ENCODE measurements at places on chromosomes 4 and X.

DNA sequence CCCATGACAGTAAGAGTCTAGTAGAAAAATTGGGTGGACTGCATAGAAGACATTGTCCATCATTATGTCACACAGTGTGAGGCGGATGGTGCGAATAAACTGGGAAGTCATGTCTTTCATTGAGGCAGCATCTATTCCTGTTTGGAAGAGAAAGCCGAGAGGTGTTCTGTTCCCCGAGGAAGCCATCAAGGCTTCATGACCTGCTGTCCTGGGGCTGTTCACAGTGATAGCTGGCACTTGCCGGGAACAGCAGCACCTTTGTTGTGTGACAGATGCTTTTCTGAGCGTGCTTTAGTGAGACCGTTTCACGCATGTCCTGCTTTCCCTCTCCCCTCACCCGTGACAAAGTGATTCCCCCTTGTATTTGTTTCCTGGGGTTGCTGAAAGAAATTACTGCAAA is 20.3 kb downstream of the RGS12 start:
- no peak for DNase-seq

GRCh38 chrX:46326161-46326560 is 219.1 kb downstream of the ZNF674 start:
- no peak for DNase-seq

DNA sequence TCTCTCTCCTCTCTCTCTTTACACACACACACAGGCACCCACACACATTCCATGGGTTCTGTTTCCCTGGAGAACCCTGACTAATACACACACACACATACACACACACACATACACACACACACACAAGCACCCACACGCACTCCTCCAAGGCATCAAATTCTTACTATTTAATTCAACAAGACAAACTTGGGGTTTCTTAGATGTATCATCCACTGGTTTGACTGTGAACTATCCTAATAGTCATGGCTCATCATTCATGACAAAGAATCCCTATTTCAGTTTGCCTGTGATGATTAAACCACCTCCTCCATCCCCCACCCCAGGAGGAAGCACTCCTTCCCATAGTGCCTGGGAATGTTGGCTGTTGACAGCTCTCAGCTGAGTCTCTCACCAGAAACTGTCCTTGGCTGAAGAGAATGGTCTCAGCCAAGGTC is 98.2 kb downstream of the USP46 start:
- DNase-seq, result no peak

DNA sequence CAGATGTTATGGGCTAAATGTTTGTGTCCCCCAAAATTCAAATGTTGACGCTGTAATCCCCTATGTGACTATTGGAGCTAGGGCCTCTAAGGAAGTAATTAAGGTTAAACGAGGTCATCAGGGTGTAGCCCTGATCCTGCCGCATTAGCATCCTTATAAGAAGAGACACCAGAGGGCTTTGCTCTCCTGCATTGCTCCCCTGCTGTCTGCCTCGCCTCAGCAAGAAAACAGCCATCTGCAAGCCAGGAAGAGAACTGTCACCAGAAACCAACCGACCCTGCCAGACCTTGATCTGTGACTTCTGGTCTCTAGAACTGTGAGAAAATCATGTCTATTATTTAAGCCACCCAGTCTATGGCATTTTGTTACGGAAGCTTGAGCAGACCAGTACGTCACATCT is 331.9 kb downstream of the DCTD start:
- DNase-seq, result no peak

DNA sequence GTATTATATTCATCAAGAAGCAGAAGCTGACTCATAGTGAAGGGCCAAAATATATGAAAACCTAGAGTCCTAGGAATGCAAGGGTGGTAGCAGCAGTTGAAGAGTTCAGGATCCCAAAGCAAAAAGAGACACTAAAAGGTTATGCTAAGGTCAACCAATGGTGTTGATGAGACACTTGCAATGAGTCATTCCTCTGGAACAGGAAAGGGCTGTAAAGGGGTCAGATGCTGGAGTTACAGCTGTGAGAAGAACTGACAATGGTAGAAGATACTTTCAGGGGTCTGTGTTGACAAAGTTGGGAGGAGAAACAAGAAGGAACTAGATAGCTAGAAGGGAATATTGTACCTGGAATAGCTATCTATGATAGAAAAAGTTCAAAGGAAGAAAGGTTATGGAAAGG is 47.5 kb downstream of the ZGRF1 start:
- DNase-seq, result no peak

- DNase-seq, result no peak
Measured at GRCh38 chr4:2812612-2813354, 19.9 kb downstream of the SH3BP2 start.

GRCh38 chr4:171674781-171675180 is 138.4 kb upstream of the GALNTL6 start:
- no peak for DNase-seq

GRCh38 chr4:42683393-42683792 is 26.5 kb upstream of the ATP8A1 start:
- DNase-seq, result no peak

DNA sequence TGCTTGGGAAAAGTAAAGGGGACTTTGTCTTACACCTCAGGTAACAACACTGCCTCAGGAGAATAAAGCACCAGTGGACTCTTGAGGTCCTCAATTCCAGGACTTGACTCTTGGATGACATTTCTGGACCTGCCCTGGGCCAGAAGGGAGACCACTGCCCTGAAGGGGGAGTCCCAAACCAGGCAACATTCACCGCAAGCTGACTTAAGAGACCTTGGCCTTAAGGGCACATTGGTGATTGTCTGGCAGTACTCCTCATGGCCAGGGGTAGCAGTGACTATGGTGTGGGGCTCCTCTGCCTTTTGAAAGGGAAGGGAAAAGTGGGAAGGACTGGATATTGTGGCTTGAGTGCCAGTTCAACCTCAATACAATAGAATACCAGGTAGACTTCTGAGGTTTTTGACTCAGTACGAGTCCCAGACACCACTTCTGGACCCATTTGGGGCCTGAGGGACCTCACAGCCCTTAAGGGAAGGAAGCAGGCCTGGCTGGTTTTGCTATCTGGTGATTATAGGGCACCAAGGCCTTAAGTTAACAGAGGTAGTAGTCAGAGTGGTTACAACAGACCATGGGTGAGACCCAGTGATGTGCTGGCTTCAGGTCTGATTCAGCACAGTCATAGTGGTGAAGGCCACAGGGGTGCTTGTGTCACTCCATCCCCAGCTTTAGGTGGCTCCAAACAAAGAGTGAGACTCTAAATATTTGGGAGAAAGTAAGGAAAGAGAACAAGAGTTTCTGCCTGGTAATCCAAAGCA is 121.2 kb upstream of the TET2 start:
- no peak for DNase-seq

GRCh38 chr4:81594490-81595159 is 122.9 kb upstream of the RASGEF1B start:
- DNase-seq, result no peak

DNA sequence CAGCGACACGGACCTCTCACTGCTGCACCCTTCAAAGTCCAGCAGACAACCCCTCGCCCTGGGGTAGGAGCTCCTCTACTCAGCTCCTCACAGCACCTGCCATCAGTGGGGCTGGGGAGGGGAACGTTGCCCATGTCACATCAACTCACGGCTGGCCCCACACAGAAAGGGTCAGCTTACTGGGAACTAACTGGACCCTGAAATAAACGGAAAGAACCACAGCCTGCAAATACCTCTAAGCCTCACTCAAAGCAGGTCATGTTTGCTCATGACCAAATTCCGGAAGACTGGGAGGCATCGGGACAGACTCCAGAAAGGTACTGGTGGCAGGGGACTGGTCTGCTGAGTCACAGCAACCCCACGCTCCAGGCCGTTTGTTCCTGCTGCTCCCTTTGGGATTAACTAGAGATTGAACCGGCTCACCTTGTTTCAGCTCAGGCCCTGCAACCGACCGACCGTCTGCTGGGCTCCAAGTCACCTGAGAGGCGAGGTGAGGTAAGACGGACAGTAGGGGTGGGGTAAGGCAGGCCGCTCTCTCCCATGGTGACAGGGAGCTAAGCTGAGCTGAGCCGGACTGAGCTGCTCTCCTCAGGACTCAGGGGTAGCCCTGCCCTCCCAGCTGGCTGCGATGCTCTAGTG is 5.6 kb downstream of the G6PD start:
- no peak for DNase-seq

DNA sequence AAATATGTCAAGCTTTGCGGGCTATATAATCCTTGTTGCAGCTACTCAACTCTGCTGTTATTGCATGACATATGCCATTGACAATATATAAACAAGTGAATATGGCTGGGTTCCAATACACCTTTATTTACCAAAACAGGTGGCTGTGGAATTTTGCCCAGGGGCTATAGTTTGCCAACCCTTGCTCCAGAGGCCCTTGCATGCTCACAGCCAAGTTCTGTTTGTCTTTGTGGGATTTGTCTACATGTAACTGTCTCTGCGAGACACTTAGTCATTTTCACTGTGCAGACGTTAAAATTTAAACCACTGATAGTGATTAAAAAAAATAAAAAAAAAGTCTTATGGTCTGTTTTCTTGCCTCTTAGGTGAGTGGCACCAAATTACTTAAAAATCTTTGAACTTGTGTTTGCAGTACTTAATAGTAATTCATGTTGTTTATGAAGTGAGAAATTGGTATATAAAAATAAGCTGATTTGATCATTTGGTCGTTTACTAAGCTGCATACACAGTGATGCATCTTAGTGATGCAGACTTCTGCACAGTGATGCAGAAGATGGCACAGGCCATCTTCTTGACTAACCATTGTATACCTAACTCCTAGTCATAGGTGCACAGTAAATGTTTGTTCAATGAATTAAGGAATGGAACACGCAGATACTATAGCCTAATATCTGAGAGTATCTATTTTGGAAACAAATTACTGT is 170.9 kb downstream of the FRMPD4 start:
- no peak for DNase-seq

GRCh38 chr4:117326091-117326490 is 240.7 kb upstream of the TRAM1L1 start:
- DNase-seq, result no peak
